Stimulated activated CD4-positive, alpha-beta T cell treated with anti-CD3 and anti-CD28 coated beads, TNF-alpha, amount 100 ng/mL, for 4 hours (primary cell): ENCODE measurements at places on chromosomes 16 and 17.

GRCh38 chr17:68289473-68289872 is 1.5 kb downstream of the SLC16A6 start:
- no peak for DNase-seq

- peak; percentile 51 for DNase-seq
These were observed 32.8 kb downstream of the TEX14 start for GRCh38 chr17:58658804-58659713.

- DNase-seq: peak; percentile 21
These were observed 62.9 kb downstream of the SMURF2 start for GRCh38 chr17:64599187-64599676.

DNA sequence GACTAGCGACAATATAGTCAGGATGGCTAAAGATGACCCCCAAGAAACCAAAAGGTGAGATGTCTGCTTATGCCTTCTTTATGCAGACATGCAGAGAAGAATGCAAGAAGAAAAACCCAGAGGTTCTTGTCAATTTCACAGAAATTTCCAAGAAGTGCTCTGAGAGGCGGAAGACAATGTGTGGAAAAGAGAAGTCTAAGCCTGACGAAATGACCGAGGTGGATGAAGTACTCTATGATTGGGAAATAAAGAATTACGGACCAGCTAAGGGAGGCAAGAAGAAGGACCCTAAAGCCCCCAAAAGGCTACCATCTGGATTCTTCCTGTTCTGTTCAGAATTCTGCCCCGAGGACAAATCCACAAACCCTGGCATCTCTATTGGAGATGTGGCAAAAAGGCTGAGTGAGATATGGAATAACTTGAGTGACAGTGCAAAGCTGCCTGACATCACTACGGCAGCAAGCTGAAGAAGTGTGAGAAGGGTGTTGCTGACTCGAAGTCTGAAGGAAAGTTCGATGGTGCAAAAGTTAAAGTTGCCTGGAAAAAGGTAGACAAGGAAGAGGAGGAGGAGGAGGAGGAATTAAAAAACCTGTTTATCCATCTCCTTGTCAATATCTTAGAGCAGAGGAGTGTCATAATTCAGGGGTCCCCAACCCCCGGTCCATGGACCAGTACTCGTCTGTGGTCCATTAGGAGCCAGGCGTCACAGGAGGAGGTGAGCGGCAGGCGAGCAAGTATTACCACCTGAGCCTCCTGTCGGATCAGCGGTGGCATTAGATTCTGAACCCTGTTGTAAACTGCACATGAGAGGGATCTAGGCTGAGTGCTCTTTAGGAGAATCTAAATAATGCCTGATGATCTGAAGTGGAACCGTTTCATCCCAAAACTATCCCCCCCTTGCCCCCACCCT is 25.1 kb upstream of the ADGRG1 start:
- DNase-seq: no peak
